Stimulated activated CD8-positive, alpha-beta memory T cell treated with anti-CD3 and anti-CD28 coated beads, Interleukin-4, amount 100 ng/mL, for 48 hours (primary cell): ENCODE measurements at places on chromosomes 16 and 17.

DNA sequence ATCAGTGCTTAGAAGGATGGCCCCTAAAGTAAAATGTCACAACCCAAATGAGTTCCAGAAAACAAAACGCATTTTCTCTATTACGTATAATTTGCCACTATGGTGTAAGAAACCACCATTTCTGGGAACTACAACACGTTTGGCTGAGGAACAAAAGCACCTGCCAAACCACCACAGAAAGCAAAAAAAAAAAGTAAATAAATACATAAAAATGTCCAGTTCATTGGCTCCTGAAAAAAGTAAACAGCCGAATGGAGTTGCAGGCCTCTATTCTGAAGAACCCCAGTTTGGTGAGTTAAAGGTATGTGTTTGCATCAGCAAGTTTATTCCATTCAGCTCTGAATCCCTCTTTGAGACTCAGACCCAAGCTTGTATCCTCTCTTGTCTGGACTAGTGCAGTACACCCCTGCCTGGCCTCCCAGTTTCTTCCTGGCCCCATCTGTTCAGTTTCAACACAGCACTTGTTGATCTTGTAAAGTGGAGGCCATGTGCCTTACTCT lies 36.9 kb downstream of the ERN1 start:
- DNase-seq = no peak

DNA sequence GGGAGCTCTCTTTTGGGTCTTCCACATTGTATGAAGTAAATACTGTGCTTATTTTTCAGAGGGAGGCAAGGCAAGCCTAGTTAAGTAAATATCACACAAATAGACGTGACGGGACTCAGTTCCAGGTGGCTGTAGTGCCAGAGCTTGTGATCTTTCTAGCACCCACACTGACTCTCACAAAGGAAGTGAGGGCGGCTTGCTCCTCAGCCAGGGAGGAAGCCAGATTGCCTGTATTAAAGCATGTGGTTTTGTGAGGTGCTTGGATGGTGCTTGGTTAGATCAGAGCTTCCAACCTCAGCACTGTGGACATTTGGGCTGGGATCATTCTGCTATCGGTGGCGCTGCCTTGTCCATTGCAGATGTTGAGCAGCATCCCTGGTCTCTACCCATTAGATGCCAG lies 80.1 kb downstream of the VAT1L start:
- DNase-seq = no peak

DNA sequence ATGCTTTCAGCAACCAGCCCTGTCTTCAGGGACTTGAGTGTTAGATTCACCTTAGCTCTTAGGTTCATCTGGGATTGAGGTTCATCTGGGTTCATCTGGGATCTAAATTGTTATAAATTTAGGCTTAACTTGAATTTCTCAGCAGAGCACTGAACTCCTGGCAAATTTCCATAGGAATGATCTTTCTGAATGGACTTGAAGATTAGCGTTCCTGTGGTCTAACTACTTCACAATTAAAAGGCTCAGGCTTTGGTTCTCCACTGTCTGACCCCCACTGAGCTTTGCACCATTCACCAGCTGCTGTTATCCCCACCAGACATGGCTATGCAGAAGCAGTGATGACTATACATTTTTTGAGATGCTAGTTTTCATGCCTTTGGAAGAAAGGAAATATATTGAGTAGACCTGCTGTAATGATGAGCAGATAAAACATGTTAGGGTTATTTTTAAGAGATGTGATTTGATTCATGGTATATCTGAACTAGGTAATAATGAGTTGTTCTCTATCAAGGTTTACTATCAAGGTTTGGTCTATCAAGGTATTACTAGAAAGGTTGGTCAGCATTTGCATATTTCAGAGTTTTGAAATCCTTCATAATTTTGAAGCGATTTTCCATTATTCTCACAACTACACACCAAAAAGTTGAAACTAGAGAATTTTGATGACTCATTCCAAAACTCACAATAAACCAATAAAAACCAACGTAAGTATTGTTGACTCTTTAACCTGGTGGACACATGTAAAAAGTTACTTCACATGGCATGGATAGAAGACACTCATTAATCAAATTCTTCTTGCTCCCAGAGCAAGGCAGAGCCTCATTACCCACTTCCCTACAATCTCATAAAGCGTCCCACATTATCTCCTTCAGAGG lies 71.7 kb downstream of the SNX11 start:
- DNase-seq = no peak

DNA sequence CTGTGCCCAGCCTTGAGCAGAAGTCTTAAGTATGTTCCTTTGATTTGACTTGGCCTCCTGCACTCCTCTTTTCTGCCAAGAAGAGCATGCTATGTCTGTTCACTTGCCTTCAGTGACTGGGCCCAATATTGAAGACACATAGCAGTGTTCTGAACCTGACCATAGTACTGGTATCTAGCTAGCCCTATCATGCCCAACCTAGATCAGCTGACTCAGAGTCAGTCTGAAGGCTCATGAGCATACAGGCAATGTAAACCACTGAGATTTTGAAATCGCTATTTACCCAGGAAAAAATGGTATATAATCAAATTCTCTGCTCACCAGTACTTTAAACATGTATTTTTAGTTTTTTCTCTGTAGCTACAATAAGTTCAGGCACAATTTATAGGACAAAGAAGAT lies 129.4 kb downstream of the TANC2 start:
- no peak for DNase-seq

DNA sequence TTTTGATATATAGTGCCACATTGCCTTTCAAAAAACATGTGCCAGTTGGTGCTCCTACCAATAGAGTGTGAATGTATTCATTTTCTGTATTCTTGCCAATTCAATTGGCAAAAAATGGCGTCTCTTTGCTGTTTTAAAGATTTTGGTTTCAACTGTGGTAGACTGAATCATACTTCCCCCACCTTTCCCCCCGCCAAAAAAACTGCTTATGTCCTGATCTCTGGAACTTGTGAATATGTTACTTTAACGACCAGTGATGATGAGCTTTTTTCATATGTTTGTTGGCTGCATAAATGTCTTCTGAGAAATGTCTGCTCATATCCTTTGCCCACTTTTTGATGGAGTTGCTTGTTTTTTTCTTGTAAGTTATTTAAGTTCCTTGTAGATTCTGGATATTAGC lies 325.1 kb upstream of the KCNJ16 start:
- DNase-seq = no peak
